ENCODE measurements at places on chromosomes 6 and 20.

GRCh38 chr20:13007596-13007995 lies 1.2 kb upstream of the SPTLC3 start:
- DNase-seq, result no peak

GRCh38 chr20:49846206-49846807 lies 33.7 kb downstream of the SLC9A8 start:
- peak; percentile 18 for DNase-seq

GRCh38 chr20:23639490-23639958 lies 1.8 kb upstream of the CST3 start:
- no peak for DNase-seq

- DNase-seq, result no peak
Observed at GRCh38 chr6:104527311-104527710, 332.4 kb downstream of the HACE1 start.

DNA sequence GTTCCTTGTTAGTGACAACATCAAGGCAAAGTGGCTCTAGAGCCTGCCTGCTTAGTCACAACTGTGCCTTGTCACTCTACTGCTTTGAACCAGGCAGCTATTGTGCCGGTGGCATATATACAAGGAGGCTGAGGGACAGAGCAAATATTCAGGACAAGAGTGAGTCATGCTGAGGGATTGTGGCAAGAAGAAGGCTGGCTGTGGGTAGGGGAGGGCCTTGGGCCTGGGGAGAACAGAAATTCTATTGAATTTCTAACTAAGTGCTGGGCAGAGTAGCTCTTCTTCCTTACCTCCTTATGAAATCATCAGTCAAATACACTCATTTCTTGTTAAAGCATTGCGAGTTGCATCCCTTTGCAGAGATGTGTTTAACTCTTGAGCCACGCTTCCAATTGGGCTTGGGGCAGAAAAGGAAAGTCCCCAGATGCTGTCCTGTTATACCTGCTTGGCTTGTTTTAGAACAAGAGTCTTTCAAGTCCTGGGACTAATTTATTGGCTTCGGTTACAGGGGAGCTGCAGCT lies 59.7 kb downstream of the PFDN4 start:
- no peak for DNase-seq

- DNase-seq, result no peak
Observed at GRCh38 chr6:125528621-125529041, 220.8 kb upstream of the HEY2 start.

- no peak for DNase-seq
Observed at GRCh38 chr20:24442909-24443308, 26.5 kb upstream of the SYNDIG1 start.

DNA sequence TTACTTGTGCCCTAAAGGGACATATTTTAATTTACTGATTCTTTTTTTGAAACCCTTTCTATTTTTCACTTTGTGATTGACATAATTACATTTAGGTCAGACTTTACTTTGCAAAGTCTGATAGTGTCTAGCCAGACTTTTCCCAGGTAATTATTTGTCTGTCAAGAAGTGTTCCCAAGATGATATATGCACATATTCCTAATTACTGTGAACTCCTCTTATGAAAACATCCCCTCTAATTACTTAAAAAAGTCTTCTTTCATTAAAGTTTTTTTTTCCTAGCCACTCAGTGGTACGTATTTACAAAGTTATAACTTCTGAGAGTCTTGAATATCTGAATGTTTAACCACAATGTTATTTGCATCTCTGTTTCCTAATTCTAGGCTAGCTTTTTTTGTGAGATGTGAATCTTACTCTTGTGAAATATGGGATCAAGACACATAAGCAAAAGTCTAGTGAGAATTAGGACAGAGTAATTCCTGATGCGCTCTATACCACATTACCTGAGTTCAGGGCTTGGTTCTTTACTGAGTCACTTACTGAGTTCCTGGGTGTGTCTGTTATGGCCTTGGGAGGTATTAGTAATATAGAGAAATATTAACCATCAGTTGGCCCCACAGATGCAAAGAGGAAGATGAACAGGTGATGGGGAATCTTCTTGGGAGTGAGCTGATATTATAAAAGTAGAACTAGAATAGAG lies 27.9 kb downstream of the FAM83B start:
- DNase-seq, result peak; percentile 31

GRCh38 chr6:163651915-163652668 lies 237.6 kb downstream of the QKI start:
- DNase-seq, result no peak

DNA sequence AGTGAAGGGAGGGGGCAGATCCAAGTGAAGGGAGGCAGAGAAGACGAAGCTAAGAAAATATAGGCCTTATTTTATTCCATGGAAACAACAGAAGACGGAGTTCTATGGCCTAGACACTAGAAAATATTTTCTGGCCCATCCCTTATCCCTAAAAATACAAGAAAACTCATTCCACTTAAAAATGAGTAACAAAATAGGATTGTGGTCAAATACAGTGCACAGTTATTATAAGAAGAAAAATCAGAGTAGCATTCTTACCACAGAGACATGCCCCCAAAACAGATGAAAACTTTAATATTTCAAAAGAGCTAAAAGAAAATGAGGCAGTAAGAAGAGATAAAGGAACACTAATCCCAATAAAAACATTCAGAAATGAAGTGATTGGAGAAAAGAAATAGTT lies 202.9 kb downstream of the GMPR start:
- no peak for DNase-seq

GRCh38 chr20:13741879-13742278 lies 42.8 kb downstream of the ESF1 start:
- DNase-seq, result no peak

Data from NCI-H1417 (cell line).